Activated CD8-positive, alpha-beta T cell treated with anti-CD3 and anti-CD28 coated beads, Interleukin-2, amount 10 ng/mL, durations not matched to agents 7 days and 5 days (primary cell): ENCODE measurements at places on chromosomes 11 and 22.

DNA sequence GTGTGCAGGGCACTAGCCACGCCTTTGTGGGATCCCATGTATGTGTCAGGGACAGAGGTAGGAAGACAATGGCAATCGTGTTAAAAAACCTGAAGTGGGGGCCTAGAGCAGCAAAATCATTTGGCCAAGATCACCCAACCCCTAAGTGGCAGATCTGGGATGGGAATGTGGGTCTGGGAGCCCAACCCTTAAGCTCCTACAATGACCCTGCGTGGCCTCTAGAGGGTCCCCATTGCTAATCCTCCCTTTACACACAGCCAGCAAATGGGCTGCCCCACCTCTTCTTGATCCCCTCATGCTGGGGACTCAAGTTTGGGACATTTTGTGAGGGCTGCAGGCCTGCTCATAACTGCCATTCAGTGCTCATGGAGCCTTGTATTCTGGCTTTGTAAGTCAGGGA, 73.2 kb upstream of the SUSD2 start:
- H3K27me3 ChIP-seq = no peaks in the 10 kb centered on the region
- H3K36me3 ChIP-seq = peaks cover 49% of the 10 kb centered on the region
- H3K27ac ChIP-seq = no peak overlapping the region
- no peak overlapping the region for H3K4me3 ChIP-seq
- peaks cover 36% of the 10 kb centered on the region for H3K4me1 ChIP-seq

DNA sequence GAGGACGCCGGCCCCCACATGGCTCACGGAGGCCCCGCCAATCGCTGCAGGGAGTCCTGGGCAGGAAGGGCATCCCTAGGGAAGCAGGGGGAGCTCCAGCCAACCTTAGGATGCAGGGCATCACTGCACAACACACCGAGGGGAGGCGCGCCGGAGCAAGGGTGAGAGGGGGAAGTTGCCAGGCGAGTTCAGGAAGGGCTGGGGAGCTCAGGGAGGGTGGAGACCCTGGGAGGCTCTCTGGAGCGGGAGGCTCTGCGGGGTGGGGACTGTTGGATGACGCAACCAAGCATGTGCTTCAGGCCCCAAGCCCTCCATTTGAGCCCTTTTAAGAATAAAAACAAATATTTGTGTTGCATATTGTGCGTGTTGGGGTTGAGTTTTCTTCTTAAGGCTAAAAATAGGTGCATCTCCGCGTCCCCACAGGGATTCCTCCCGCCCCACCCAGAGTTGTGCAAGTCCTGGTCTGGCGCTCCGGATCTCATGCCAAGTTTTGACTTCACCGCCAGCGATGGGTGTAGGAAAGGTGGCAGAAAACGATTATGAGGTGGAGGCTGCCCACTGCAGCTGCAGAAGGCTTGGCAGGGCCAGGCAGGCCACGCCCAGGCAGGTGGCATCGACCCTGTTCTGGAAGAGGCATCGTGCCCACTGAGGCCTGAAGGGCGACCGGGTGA, 65.2 kb downstream of the WNT7B start:
- no peak overlapping the region for H3K27ac ChIP-seq
- no peaks in the 10 kb centered on the region for H3K36me3 ChIP-seq
- no peaks in the 10 kb centered on the region for H3K4me1 ChIP-seq
- DNase-seq = no peak
- no peak overlapping the region for H3K4me3 ChIP-seq

DNA sequence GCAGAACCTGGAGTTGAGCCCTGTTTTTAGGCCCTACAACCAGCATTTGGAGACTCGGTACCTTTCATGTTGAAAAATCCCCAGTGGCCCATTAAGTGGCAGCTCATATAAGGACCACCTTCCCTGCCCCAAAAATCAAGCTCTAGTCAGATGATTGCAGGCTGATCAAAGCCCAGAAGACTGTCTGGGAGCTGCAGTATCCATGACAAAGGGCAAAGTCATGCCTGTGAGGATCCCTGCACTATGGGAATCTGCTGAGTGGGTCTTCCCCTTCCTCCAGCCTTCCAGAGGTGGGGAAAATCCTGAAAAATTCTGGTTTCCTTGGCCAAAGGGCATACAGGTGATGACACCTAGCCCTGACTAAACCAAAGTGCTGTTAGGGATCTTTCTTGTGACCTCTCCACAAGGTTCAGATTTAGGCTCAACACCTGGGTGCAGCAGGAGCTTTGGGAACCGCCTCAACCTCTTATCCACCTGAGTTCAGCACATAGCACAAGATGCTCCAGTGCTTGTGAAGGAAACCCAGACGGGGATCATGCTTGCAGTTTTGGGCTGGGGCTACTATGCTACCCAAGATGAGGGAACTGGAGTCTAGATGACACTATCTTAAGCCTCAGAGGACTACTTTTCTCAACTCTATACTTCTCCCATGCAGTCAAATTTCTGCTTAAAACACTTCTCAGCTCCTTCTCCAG, 1.2 kb upstream of the TRIM3 start:
- peaks cover 36% of the 10 kb centered on the region for H3K4me1 ChIP-seq
- DNase-seq = no peak
- peaks cover 26% of the 10 kb centered on the region for H3K36me3 ChIP-seq
- peaks cover 11% of the 10 kb centered on the region for H3K27me3 ChIP-seq

GRCh38 chr11:64120951-64121569, 44.9 kb downstream of the MACROD1 start:
- no peaks in the 10 kb centered on the region for H3K36me3 ChIP-seq
- no peaks in the 10 kb centered on the region for H3K27me3 ChIP-seq
- no peak overlapping the region for H3K27ac ChIP-seq
- DNase-seq = no peak
- H3K4me1 ChIP-seq = peaks cover 11% of the 10 kb centered on the region

- no peaks in the 10 kb centered on the region for H3K36me3 ChIP-seq
- peaks cover 49% of the 10 kb centered on the region for H3K27me3 ChIP-seq
- H3K4me3 ChIP-seq = no peak overlapping the region
- no peak for DNase-seq
- no peak overlapping the region for H3K27ac ChIP-seq
- H3K4me1 ChIP-seq = peaks cover 31% of the 10 kb centered on the region
Measured at GRCh38 chr22:39232246-39232645, 12.5 kb downstream of the PDGFB start.

DNA sequence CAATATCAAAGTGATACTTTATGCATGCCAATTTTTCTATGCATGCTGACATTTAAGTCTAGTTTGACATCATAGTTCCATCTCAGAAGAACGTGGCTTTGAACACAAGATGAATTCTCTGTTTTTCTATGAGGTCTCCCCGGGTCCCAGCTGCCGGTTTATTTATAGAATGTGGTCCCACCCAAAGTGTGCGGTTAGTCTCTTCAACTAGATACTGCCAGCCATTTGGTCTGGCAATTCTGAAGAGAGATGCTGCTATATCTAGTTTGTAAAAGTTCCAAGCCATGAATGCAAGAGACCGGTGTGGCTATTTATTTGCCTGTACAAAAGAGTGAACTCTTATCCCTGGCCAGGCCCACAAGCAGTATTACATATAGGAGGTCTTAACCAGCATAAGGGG, 9.2 kb downstream of the OR5A2 start:
- DNase-seq = peak; percentile 23
- no peaks in the 10 kb centered on the region for H3K36me3 ChIP-seq
- peaks cover 19% of the 10 kb centered on the region for H3K4me1 ChIP-seq
- no peak overlapping the region for H3K4me3 ChIP-seq

- no peak overlapping the region for H3K27ac ChIP-seq
- peaks cover 39% of the 10 kb centered on the region for H3K27me3 ChIP-seq
- no peak for DNase-seq
- H3K4me1 ChIP-seq = no peaks in the 10 kb centered on the region
Measured at GRCh38 chr11:6427516-6427915, 8.6 kb upstream of the APBB1 start.

DNA sequence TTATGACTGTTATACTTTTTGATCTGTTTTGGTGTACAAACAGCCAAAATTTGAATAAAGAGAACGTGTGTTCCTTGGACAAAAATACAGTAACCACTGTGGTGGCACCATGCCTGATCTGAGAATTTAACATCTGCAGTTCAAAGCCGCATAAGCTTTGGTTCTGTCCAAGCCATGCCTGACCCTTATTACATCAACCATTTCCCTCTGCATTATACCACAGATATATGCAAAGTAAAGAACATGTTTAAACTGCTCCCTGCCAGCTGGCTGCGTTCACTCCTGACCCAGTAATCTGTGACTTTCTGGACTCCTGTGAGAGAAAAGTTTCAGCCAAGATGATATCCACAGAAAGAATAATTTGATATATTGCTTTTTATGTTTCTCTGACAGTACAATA, 890.5 kb upstream of the ANO3 start:
- no peaks in the 10 kb centered on the region for H3K4me1 ChIP-seq
- no peak overlapping the region for H3K27ac ChIP-seq
- no peak for DNase-seq
- H3K4me3 ChIP-seq = no peak overlapping the region
- no peaks in the 10 kb centered on the region for H3K27me3 ChIP-seq

DNA sequence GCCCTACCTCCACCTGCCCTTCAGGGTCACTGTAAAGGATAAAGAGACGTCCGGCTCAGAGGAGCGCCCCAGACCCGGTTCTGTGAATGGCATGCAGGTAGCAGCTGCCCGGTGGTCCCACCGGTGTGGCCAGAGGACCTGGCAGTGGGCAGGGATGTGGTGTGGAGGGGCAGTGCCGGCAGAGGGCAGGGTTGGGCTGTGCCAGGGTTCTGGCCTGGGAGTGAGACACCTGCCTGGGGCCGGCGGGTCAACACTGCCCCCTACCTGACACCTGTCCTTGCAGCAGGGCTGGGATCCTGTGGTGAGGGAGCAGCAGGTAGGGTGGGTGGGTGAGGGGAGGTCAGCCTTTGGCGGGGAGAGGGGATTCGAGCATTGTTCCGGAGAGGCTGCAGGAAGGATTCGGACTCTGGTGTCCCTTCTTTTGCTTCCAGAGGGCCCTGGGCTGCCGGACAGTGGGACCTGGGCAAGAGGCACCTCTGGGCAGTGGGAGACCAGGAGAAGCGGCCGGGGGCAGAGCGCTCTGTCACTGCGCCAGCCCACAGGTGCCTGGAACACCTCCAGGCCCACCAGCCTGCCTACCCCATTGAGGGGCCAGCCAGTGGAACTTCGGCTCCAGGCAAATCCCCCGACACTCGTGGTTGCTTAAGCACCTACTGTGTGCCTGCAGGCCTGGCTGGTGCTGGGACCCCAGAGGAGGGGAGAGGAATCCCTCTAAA, 1.6 kb upstream of the PHLDA2 start:
- H3K36me3 ChIP-seq = no peaks in the 10 kb centered on the region
- H3K4me1 ChIP-seq = peaks cover 44% of the 10 kb centered on the region
- peak overlapping the region; percentile 73 for H3K4me3 ChIP-seq
- peaks cover 26% of the 10 kb centered on the region for H3K27me3 ChIP-seq
- peak overlapping the region; percentile 66 for H3K27ac ChIP-seq

GRCh38 chr22:22835771-22836291, 51.8 kb upstream of the IGLL5 start:
- DNase-seq = no peak
- H3K27ac ChIP-seq = no peak overlapping the region
- H3K4me1 ChIP-seq = peaks cover 19% of the 10 kb centered on the region
- H3K27me3 ChIP-seq = peaks cover 27% of the 10 kb centered on the region

DNA sequence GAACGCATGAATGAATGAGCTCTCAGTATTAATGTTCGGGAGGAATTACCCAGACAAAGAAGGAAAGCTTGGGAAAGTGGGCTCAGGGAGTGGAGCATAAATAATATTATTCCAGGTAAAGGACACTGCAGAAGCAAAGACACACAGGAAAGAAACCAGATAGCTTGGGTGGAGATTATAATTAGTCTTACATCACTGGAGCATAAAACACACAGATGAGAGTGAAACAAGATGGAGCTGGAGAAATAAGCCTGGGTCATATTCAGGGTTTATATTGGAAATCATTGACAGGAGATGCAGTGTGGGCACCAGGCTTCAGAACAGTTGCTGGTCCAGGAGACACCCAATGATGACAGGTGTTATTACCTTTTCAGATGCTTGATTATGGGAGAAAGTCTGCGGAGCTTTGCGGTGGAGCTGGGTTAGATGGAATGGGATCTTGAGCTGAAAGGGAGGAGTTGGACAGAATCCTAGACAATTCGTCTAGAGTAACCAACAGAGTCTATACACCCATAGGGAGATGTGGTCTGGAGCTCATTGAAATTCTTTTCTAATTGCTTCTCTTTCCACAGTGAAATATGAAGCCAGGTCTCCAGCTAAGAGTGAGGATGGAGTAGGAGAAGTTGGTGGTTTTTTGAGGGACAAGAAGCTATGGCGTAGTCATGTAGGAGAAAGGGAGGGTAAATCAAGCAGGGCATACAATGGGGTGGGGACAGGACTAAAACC, 227.2 kb downstream of the FAM76B start:
- peaks cover 7% of the 10 kb centered on the region for H3K4me1 ChIP-seq
- no peak overlapping the region for H3K27ac ChIP-seq
- DNase-seq = no peak
- H3K4me3 ChIP-seq = no peak overlapping the region

GRCh38 chr11:124602193-124602592, 9.0 kb upstream of the PANX3 start:
- no peak for DNase-seq
- H3K4me1 ChIP-seq = no peaks in the 10 kb centered on the region
- H3K27ac ChIP-seq = no peak overlapping the region
- H3K4me3 ChIP-seq = no peak overlapping the region
- no peaks in the 10 kb centered on the region for H3K36me3 ChIP-seq
- peaks cover 17% of the 10 kb centered on the region for H3K27me3 ChIP-seq

GRCh38 chr11:112751329-112751728, 209.9 kb upstream of the NCAM1 start:
- DNase-seq = no peak
- H3K4me3 ChIP-seq = no peak overlapping the region
- H3K36me3 ChIP-seq = no peaks in the 10 kb centered on the region
- no peak overlapping the region for H3K27ac ChIP-seq
- peaks cover 3% of the 10 kb centered on the region for H3K27me3 ChIP-seq
- H3K4me1 ChIP-seq = no peaks in the 10 kb centered on the region

GRCh38 chr11:34897171-34897870, 18.9 kb downstream of the APIP start:
- no peaks in the 10 kb centered on the region for H3K27me3 ChIP-seq
- no peaks in the 10 kb centered on the region for H3K4me1 ChIP-seq
- peaks cover 34% of the 10 kb centered on the region for H3K36me3 ChIP-seq
- H3K27ac ChIP-seq = no peak overlapping the region

- H3K36me3 ChIP-seq = no peaks in the 10 kb centered on the region
- H3K4me3 ChIP-seq = no peak overlapping the region
- no peak overlapping the region for H3K27ac ChIP-seq
- peaks cover 5% of the 10 kb centered on the region for H3K4me1 ChIP-seq
- no peaks in the 10 kb centered on the region for H3K27me3 ChIP-seq
- DNase-seq = no peak
Measured at GRCh38 chr11:2571598-2572281, 126.9 kb downstream of the KCNQ1 start.

GRCh38 chr11:2679011-2679676, 20.6 kb downstream of the KCNQ1OT1 start:
- no peaks in the 10 kb centered on the region for H3K36me3 ChIP-seq
- H3K27ac ChIP-seq = no peak overlapping the region
- no peaks in the 10 kb centered on the region for H3K27me3 ChIP-seq
- H3K4me1 ChIP-seq = no peaks in the 10 kb centered on the region
